ENCODE measurements at places on chromosomes 4 and X.

- no peak for DNase-seq
Measured at GRCh38 chr4:10656988-10657387, 27.6 kb downstream of the CLNK start.

- no peak for DNase-seq
Measured at GRCh38 chr4:48131736-48132135, 2.3 kb downstream of the TXK start.

- DNase-seq: no peak
Measured at GRCh38 chr4:53686521-53686920, 95.2 kb upstream of the LNX1 start.

DNA sequence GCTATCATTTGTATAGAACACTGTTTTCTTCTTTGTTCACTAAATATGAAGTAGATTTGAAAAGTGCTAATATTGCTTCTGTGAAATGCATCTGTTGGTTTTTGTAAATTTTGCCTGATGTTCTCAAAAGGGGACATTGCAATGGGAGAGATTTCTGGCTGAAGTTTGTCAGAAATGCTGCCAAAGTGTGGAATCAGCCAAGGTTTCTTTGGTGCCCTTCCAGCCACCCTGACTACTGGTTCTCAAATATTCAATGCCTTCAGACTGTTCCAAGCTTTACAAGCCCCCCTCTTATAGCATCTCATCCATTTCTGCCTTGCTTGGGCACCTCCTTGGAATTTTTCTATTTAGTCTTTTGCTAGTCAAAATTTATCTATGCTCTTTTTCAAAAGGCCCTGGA is 60.6 kb upstream of the TMLHE start:
- no peak for DNase-seq

DNA sequence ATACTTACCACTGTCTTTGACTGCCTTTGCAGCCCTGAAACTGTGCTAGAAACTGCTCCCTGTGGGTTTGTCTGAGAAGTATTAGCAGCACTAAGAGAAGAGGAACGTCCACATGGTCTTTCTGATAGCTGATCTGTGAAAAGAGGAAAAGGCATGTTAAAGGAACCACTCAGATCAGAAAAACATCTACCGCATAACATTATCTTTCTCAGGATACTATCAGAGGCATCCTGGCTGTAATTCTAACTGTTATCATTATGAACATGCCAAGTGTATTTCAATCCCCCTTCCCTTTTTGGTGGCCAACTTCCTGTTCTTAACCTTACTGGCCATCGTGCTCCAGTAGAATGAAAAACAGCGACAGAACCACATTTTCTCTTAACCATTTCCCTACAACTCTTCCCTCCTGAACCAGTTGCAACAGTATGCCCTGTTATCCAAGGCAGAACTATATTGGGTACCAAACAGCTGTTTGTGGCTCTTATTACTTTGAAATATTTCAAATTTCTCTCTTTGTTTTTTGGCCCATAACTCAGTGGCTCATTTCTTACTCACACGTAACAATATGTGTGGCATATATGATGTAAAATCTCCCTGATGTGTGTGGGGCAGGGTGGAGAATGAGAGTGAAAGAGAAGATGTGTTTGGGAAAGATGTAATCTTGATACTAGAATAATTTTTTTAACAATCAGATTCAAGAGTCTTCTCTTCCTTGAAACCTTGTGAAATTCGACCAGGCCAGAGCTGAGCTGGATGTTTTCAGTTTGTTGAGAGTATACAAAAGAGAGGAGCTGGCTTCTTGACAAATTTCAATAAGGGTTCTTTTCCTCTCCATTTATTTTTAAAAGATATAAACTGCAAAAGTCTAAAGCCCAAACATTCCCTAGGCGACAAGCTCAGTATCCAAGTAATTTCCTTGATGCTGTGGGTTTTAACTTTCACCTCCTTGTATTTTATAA is 35.2 kb downstream of the ARHGEF6 start:
- DNase-seq: no peak

GRCh38 chr4:94880956-94881355 is 123.2 kb downstream of the BMPR1B start:
- DNase-seq: no peak

- no peak for DNase-seq
Measured at GRCh38 chr4:142700531-142700930, 145.6 kb downstream of the INPP4B start.

DNA sequence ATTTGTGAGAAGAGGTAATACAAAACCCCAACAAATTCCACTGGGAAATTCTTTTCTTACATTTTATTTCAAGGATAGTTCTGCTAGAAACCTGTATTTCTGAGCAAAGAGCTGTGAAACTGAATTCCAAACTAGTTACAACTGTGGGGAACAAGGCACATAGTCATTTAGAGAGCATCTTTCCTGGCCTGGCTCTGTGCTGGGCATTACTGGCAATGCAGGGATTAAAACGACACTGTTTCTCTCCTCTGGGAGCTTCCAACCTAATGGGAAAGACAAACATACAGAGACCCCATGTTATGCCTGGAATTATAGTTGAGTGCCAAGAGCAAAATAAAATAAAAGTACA is 36.5 kb downstream of the SUPT20HL1 start:
- no peak for DNase-seq

DNA sequence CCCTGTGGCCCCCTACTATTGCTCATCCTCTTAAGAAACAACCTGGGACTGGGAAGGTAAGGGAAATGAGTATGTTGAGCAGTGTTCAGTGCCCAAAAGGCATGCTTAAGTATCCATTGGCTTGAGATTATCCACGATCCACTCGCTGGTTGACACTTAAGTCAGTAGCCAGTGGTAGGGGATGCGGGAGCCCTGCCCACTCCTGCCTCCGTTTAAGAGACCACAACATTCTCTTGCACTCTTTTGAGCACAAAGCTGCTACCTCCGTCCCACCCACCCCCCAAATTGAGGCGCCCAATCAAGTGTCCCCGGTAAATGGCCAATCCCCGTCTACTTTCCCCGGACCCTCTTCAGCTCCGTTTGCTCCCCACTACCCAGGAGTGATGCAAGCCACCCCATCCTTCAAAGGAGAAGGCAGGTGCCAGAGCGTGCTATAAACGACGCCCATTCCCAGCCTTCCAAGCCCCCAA is 25.0 kb downstream of the UTP14A start:
- no peak for DNase-seq

DNA sequence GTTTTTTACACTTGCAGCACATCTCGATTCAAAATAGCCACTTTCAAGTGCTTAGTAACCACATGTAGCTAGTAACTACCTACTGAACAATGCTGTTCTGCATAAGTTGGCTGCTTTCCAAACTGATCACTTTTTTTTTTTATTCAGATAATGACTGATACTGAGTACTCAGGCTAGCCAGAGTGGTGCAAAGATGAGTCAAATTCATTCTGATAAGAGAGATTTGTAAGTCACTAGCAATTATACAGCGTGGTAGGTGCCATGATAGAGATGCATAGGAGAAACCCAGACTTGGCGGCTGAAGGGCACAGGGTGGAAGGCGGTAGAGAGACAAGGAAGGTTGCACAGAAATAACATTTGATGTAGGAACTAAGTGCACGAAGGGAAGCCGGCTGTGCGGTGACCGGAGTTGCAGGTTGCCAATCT is 357 bp upstream of the IGBP1 start:
- DNase-seq: no peak

- DNase-seq: no peak
Measured at GRCh38 chr4:20445933-20446723, 194.4 kb downstream of the SLIT2 start.

DNA sequence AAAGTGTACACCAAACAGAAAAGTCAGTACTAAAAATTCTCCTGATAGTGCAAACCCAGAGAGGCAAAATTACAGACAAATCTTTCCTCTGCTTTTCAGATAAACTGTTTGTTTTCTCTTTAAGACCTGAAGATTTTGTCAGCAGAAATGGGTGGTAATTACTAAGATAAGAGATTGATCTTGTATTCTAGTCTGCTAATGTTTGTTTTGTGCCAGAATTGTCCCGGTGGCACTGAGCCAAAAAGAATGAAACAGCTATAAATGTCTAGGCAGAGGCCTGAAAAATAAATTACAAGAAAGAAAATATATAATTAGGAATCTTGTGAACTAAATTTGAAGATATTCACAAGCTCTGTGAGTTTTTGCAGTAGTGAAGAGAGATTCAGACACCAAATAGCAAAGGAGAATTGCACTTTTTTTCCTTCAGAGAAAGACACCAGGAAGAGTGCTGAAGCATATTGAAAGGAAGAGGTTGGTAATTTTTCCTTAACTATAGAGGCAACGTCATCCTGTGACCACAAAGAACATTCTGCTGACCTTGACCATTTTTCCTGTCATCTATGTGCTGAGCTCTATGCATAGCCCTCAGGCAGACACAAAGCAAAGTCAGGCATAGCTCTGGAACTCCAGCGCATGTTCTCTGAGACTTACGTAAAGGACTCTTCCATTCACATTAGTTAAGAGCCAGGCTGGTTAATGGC is 314.5 kb upstream of the RASGEF1B start:
- DNase-seq: no peak

- no peak for DNase-seq
Measured at GRCh38 chr4:170400361-170400760, 310.6 kb upstream of the AADAT start.

- DNase-seq: no peak
Measured at GRCh38 chr4:78704981-78705683, 71.0 kb upstream of the BMP2K start.

DNA sequence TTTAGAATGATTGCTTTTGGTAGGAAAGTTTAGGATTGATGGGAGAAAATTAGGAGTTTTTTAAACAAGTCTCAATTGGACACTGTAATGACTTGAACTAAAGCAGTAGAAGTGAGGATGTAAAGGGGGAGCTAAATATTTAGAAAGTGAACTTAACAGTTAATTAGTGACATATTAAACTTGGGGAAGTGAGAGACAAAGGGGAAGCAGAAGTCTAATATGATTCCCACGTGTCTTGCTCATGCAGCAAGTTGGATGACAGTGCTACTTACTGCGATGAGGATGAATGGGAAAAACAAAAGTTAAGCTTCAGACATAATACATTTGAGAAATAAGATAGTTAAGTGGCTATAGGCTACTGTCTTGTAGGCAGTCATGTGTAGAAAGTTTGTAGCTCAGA is 110.4 kb downstream of the RPA4 start:
- DNase-seq: no peak

- no peak for DNase-seq
Measured at GRCh38 chr4:78517050-78517652, 34.4 kb upstream of the ANXA3 start.

DNA sequence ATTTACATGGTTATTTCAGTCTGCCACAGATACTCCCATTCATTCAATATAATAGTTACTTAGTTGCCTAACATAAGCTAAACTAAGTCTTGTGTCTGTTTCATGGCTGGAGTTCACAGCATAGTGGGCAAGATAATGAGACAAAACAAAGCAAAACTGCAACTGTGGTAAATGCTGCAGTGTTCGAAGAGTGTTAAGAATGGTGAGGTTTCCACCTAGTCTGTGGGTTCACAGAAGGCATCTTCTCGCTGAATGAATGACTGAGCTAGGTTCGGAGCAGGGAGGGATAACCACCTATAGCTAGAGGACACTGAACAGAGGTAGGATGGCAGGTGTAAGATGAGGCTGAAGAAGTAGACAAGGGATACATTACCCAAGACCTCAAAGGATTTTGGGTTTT is 171.0 kb downstream of the FBXW7 start:
- DNase-seq: no peak

DNA sequence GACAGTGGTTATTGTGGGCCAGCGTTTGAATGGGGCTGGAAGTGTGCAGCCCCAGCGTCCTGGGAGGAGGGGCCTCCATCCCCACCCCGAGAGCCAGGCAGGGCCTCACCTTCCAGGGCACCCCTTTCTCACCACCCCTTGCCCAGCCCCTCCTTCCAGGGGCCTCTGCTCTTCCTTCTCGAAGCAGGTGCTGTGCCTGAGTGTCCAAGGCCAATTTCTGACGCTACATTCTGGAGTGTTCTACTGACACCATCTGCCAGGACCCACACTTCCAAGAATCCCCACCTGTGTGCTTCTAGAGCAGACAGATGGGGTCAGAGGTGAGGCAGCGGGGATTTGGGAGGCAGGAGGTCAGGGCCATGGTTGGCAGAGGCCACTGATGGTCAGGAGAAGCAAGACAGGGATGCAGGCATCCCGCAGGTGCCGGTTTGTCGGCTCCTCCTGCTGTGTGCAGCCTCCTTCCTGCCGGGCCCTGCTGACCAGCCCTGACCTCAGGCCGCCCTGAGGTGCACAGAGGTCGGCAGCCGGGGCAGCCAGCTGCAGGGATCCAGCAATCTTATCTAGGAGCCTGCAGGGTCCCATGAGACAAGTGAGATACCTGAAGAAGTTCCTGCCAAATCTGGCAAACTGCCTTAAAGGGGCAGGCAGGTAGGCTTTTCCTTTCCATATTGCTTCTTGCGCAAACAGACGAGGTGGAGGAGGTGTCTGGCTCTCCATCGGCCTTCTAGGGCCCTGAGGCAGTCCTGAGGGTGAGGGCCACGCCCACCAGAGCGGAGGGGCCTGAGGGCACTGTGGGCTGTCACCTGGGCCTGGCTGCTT is 18.8 kb downstream of the MSANTD1 start:
- DNase-seq: peak; percentile 9

GRCh38 chr4:118285931-118286330 is 66.9 kb downstream of the PRSS12 start:
- DNase-seq: no peak

DNA sequence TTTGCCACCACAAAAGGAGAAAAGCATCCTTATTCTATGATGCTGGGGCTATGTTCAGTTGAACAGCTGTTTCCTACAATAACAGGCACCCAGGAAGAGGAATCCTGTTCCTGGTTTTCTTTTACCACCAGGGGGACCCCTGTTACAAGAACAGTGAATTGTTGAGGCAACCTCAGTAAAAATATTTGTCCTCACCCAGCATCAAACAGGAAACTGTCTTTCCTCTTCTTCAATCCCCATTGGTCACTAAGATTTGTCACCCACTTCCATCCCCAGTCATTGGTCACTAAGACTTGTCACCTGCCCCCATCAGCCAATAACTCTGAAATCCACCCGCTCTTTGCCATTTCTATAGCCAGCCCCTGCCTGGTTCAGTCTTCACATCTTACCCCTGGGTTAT is 143.5 kb upstream of the GALNT7 start:
- DNase-seq: peak; percentile 51

DNA sequence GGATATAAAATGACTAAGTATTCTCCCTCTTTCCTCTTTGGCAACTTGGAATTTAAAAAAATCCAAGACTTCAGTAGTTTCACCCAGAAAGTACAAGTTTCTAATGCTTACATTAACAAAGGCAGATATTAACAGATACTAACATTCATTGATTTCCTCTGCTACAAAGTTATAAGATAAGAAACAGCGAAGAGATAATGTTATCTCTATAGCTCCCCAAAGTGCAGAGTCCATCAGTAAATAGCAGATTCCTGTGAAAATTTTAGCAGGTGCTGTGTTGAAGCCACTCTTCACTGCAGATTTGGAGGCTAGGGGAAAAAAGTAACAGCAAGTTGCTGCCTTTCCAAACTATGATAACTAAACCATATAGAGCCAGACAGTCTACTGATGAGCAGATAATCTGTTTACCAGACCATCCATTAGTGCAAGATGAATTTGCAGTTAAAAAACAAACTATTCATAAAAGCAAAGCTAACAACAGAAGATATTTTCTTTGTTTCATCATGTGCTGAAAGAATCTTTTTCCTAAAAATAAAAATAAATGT is 3.3 kb upstream of the CAMK2D start:
- no peak for DNase-seq

Data from GM13977 (cell line).